ENCODE measurements at places on chromosomes 11 and 22. TPM values are rescaled to one million over a fixed set of nuclear protein-coding genes. Genes with fewer than 3 reads are reported as not detected.

Gene SCGB1A1
- not detected for polyA plus RNA-seq

Gene TMPRSS5
- 0.08 TPM for polyA plus RNA-seq

Gene H19
- 194 TPM for polyA plus RNA-seq

Gene CARNS1
- 0.12 TPM for polyA plus RNA-seq

Gene ELFN2
- 0.07 TPM for polyA plus RNA-seq

Gene DNAJB7
- 0.15 TPM for polyA plus RNA-seq

Gene TMEM151A
- polyA plus RNA-seq, result 0.13 TPM

DNA sequence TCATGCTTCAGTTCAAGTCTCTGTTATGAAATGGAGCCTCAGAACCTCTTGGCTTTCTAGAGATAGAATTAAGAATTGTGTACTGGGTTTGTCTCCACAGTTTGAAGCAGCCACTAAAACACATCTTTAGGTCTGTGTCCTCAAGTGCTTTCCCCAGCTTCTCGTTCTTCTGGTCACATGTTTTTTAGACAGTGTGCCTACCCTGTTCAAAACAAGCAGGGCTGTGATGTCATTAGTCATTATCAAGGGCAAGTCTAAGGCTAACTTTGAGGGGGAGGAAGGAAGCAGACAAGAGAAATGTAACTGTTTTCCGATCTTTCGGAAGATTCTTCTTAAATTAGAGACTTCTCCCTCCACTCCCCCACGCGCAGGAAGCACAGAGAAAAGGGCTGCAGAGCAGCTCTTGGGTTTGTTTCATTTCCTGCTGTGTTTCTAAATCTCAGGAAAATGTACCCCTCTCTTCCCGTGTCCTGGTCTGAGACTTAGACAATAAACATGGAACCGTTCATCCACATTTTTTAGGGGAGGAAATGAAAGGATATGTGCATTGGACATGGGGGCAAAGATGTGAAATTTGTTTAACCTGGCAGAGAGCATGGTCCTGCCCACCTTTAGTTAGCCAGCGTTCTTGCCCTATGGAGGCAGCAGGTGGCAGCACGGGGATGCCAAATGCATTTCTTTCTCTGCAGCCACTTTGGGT is 3.1 kb downstream of the AKIP1 start:
- peak overlapping the region; percentile 31 for H3K27ac ChIP-seq
- H3K4me1 ChIP-seq, result peaks cover 16% of the 10 kb centered on the region
- H3K36me3 ChIP-seq, result peaks cover 1% of the 10 kb centered on the region
- DNase-seq, result no peak

- DNase-seq, result no peak
- H3K36me3 ChIP-seq, result no peaks in the 10 kb centered on the region
- H3K4me1 ChIP-seq, result no peaks in the 10 kb centered on the region
- H3K27ac ChIP-seq, result no peak overlapping the region
- H3K4me3 ChIP-seq, result no peak overlapping the region
Observed at GRCh38 chr11:125464666-125465065, 31.4 kb downstream of the FEZ1 start.

GRCh38 chr11:115409691-115410220 is 94.5 kb downstream of the CADM1 start:
- no peak overlapping the region for H3K27ac ChIP-seq
- no peak overlapping the region for H3K4me3 ChIP-seq
- no peaks in the 10 kb centered on the region for H3K27me3 ChIP-seq
- H3K36me3 ChIP-seq, result no peaks in the 10 kb centered on the region
- DNase-seq, result peak; percentile 34

DNA sequence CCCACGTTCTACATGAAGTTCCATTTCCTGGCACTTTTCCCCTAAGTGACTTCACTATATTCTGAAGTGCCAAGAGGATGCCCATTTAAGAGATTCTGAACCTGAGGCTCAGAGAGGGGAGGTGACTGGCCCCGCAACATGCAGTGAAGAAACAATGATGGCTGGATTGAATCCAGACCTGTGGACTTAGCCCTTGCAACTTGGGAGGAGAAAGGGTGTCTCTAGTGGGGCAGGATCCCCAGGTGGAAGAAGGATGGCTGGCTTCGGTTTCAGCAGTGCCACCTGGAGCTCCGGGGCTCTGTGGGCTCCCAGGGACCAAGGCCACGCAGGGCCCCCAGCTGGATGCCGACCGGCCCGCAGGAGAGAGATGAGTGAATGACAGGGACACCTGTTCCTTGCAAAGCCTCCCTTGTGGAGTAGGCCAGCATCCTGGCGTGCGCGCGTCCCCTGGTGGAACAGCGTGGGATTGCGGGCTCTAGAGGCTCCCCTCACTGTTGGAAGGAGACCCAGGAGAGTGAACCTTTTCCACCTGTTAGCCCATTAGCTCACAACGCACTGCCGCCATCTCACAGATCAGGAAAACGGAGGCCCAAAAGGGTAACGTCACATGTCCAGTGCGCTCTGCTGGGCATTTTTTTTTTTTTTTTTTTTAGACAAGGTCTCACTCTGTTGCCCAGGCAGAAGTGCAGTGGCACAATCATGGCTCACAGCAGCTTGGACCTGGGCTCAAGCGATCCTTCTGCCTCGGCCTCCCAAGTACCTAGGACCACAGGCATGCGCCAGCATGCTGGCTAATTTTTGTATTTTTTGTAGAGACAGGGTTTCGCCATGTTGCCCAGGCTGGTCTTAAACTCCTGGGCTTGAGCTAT is 104.7 kb downstream of the KIAA1671 start:
- H3K4me3 ChIP-seq, result no peak overlapping the region
- H3K27me3 ChIP-seq, result no peaks in the 10 kb centered on the region
- no peak overlapping the region for H3K27ac ChIP-seq
- peak; percentile 84 for DNase-seq
- H3K36me3 ChIP-seq, result no peaks in the 10 kb centered on the region

DNA sequence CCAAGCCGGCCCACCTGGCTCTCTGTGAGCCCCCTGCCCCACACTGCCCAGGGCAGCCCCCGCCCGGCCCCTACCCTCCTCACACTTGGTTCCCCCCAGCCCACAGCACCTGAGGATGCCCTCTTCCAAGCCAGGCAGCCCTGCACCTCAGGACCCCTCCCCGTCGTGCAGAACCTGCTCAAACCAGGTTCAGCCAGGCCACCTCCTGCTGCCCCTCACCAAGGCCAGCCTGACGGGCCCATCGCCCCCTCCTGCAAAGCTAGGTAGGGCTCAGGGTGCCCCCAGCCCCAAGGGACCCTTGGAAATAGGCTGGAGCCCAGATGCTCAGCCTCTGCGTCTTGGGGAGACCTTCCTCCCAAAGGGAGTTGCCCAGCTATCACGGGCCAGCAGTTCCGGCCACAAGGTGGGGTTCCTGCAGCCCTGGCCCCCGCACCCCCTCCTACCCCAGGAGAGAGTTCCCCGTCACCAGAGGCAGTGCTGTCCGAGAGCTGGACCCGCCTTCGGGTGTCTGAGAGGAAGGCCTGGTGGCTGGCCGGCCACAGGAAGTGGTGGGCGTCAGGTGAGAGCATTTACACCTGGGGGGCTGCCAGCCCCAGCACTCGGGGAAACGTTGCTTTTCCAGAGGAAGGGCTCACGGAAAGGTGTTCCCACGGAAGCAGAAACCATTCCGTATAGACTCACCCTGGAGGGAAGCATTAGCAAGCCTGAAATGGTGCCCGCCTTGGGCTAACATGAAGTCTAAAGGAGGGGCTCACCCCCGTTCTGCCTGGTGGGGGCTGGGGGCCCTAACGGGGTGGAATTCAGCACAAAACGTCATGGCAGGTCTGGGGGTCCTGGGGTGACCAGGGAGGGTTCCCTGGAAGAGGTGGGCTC is 3.2 kb upstream of the SYT8 start:
- H3K4me3 ChIP-seq, result no peak overlapping the region
- H3K27ac ChIP-seq, result no peak overlapping the region
- no peaks in the 10 kb centered on the region for H3K36me3 ChIP-seq
- peaks cover 8% of the 10 kb centered on the region for H3K4me1 ChIP-seq
- no peaks in the 10 kb centered on the region for H3K27me3 ChIP-seq

DNA sequence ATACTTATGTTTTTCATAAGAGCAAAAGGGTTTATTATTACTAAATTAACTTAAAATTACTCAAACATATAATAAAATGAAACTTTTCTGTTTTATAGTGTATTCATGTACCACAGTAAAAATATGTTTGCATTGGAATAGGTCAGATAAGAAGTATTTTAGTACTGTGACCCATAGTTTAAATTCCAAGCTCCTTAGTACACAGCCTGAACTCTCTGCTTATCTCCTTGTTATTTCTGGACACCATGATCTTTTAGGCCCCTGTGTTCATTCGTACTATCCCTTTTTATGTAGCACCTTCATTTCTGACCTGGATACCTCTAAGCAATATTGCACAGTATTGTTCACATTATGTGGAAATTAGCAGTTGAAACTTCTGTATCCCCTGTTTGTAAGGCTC is 296.7 kb upstream of the SYN3 start:
- no peaks in the 10 kb centered on the region for H3K27me3 ChIP-seq
- no peaks in the 10 kb centered on the region for H3K36me3 ChIP-seq
- H3K27ac ChIP-seq, result no peak overlapping the region
- H3K4me3 ChIP-seq, result no peak overlapping the region
- no peaks in the 10 kb centered on the region for H3K4me1 ChIP-seq
- no peak for DNase-seq

DNA sequence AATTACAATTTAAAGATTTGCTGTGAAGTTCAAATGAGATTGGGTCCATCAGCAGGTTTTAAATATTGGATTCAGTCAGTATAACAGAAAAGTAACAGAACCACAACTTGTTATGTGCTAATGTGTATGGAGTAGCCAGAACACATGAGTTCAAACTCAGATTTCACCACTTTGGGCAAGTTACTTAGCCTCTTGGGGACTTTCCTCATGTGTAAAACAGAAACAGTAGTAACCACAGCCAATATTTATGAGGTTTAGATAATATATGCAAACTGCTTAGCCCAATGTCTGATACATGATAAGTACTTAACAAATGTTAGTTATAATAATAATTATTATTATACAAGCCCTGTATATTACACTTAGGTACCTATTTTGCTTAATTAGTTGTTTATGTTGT is 21.8 kb upstream of the SLC5A12 start:
- DNase-seq, result no peak
- H3K27ac ChIP-seq, result no peak overlapping the region
- no peaks in the 10 kb centered on the region for H3K4me1 ChIP-seq
- H3K27me3 ChIP-seq, result no peaks in the 10 kb centered on the region
- H3K4me3 ChIP-seq, result no peak overlapping the region
- no peaks in the 10 kb centered on the region for H3K36me3 ChIP-seq

DNA sequence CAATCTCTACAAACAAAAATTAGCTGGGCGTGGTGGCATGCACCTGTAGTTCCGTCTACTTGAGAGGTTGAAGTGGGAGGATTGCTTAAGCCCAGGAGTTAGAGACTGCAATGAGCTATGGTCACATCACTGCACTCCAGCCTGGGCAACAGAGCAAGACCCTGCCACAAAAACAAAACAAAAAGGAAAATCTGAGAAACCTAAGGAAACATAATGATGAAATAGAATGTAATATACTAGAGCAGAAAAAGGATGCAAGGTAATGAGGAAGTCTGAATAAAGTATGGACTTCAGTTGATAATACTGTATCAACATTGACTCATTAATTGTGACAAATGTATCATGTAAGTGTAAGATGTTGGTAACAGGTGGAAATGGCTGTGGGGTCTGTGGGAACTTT is 8.1 kb downstream of the NPAS4 start:
- H3K4me1 ChIP-seq, result no peaks in the 10 kb centered on the region
- no peaks in the 10 kb centered on the region for H3K27me3 ChIP-seq
- DNase-seq, result no peak
- H3K4me3 ChIP-seq, result no peak overlapping the region
- peaks cover 4% of the 10 kb centered on the region for H3K36me3 ChIP-seq

DNA sequence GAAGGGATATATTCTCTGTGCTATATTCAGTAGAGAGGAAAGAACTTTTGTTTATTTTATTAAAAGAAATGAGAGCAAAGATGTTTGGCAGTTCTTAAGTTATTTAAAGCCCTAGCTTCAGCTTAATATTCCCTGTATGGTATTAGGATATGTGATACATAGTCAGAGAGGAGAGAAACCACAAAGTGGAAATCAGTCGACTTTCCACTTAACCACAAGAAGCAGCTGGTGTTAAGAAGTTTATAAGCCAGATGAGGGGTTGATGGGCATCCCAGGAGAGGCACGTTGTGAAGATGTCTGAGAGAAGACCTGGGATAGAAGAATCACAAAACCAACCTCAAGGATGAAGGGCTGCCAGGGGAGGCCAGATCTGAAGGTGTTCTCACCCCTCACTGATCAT is 23.3 kb upstream of the PHF21B start:
- H3K27ac ChIP-seq, result no peak overlapping the region
- H3K4me3 ChIP-seq, result no peak overlapping the region
- H3K4me1 ChIP-seq, result no peaks in the 10 kb centered on the region
- DNase-seq, result no peak

GRCh38 chr11:118084656-118085055 is 2.1 kb downstream of the SMIM35 start:
- H3K27me3 ChIP-seq, result no peaks in the 10 kb centered on the region
- H3K36me3 ChIP-seq, result no peaks in the 10 kb centered on the region
- DNase-seq, result no peak
- no peak overlapping the region for H3K27ac ChIP-seq
- no peak overlapping the region for H3K4me3 ChIP-seq

GRCh38 chr11:95507794-95508193 is 276.8 kb upstream of the SESN3 start:
- no peaks in the 10 kb centered on the region for H3K4me1 ChIP-seq
- H3K27me3 ChIP-seq, result no peaks in the 10 kb centered on the region
- H3K4me3 ChIP-seq, result no peak overlapping the region
- DNase-seq, result no peak
- no peak overlapping the region for H3K27ac ChIP-seq
- no peaks in the 10 kb centered on the region for H3K36me3 ChIP-seq

DNA sequence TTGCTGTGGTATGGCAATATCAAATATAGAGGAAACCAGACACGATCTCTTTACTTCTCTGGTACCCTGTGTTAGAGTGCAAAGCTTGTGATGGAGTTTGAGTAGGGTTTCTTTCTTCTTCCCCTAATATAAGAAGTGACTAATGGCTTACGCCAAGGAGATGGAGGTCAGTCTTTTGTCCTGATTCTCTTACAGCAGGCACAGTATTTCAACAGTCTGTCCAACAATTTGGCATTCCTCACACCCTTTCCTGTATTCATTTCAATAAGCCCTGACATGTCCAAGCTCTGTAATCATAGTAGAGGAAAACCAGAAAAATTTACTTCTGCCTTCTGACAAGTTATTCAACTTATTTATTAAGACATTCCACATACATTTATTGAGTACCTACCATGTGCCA is 546.2 kb downstream of the TMEM135 start:
- no peak overlapping the region for H3K4me3 ChIP-seq
- H3K36me3 ChIP-seq, result no peaks in the 10 kb centered on the region
- no peaks in the 10 kb centered on the region for H3K27me3 ChIP-seq
- DNase-seq, result no peak
- no peak overlapping the region for H3K27ac ChIP-seq

GRCh38 chr22:23070418-23071229 is at the start of gene GNAZ:
Gene GNAZ (plus strand): TSS chr22:23070519. CDS start chr22:23095696, 25,177 bp downstream.
- peaks cover 3% of the 10 kb centered on the region for H3K4me1 ChIP-seq
- no peaks in the 10 kb centered on the region for H3K27me3 ChIP-seq
- DNase-seq, result no peak
- no peak within 1 kb of the TSS for H3K27ac ChIP-seq
- peak within 1 kb of the TSS; percentile 27 for H3K4me3 ChIP-seq

- no peak for DNase-seq
- H3K36me3 ChIP-seq, result no peaks in the 10 kb centered on the region
- no peak overlapping the region for H3K27ac ChIP-seq
- H3K4me1 ChIP-seq, result no peaks in the 10 kb centered on the region
Observed at GRCh38 chr11:34546511-34547209, 33.1 kb upstream of the ELF5 start.
